Activated CD4-positive, alpha-beta T cell treated with anti-CD3 and anti-CD28 coated beads, Interleukin-2, amount 10 ng/mL, durations not matched to agents 24 days and 14 days (primary cell): ENCODE measurements at places on chromosomes 4 and X. TPM values are rescaled to one million over a fixed set of nuclear protein-coding genes. Genes with fewer than 3 reads are reported as not detected.
A peak's percentile ranks its signal among the peaks of the same experiment; 100 is the strongest.

GRCh38 chr4:10162341-10163000 lies 45.9 kb upstream of the WDR1 start:
- H3K36me3 ChIP-seq: no peaks in the 10 kb centered on the region
- H3K27me3 ChIP-seq: no peaks in the 10 kb centered on the region
- no peak overlapping the region for H3K4me3 ChIP-seq
- H3K4me1 ChIP-seq: peaks cover 26% of the 10 kb centered on the region

DNA sequence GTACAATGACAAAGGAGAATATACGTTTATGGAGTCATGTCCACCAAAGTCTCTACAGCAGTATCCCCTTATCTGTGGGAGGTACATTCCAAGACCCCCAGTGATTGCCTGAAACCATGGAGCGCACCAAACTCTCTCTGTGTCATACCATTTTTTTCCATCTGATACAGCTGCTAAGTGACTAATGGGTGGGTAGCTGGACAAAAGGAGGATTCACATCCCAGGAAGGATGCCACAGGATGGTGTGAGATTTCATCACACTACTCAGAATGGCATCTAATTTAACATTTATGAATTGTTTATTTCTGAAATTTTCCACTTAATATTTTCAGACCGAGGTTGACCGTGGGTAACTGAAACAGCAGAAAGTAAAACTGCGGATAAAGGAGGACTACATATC lies 49.8 kb upstream of the AGA start:
- no peaks in the 10 kb centered on the region for H3K27me3 ChIP-seq
- H3K36me3 ChIP-seq: no peaks in the 10 kb centered on the region
- no peaks in the 10 kb centered on the region for H3K4me1 ChIP-seq
- H3K27ac ChIP-seq: no peak overlapping the region
- DNase-seq: no peak

- H3K4me1 ChIP-seq: no peaks in the 10 kb centered on the region
- no peaks in the 10 kb centered on the region for H3K27me3 ChIP-seq
- no peak overlapping the region for H3K4me3 ChIP-seq
- no peaks in the 10 kb centered on the region for H3K36me3 ChIP-seq
- no peak overlapping the region for H3K27ac ChIP-seq
Observed at GRCh38 chr4:149781150-149781549, 34.5 kb downstream of the IQCM start.

The SLC7A11 gene
- total RNA-seq: 1.8 and 1.9 TPM in 2 replicates

The FGF13 gene
- not detected in 2 replicates for total RNA-seq

The MAP9 gene
- total RNA-seq: 6.1 and 6.9 TPM in 2 replicates

The PPP1R2C gene
- total RNA-seq: not detected in 2 replicates

DNA sequence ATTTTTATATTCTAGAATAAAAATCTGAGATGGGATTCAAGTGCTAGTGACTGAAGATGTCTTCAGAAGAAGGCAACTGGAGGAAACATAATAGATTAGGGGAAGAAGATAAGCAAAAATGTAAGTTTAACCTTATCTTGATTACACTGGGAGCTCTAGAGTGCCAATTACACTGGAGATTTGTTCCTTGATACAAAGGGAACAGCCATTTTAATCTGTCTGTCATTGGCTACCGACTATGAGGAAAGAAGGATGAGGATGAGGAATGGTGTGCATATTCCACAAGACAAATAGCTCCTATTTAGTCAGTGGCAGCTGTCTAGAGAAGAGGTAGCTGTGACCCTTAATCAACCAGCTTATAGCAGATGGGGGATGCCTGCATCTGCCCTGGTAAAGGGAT lies 1034.5 kb upstream of the IGFBP7 start:
- no peak overlapping the region for H3K4me3 ChIP-seq
- no peaks in the 10 kb centered on the region for H3K27me3 ChIP-seq
- H3K4me1 ChIP-seq: no peaks in the 10 kb centered on the region
- DNase-seq: no peak
- H3K27ac ChIP-seq: no peak overlapping the region

DNA sequence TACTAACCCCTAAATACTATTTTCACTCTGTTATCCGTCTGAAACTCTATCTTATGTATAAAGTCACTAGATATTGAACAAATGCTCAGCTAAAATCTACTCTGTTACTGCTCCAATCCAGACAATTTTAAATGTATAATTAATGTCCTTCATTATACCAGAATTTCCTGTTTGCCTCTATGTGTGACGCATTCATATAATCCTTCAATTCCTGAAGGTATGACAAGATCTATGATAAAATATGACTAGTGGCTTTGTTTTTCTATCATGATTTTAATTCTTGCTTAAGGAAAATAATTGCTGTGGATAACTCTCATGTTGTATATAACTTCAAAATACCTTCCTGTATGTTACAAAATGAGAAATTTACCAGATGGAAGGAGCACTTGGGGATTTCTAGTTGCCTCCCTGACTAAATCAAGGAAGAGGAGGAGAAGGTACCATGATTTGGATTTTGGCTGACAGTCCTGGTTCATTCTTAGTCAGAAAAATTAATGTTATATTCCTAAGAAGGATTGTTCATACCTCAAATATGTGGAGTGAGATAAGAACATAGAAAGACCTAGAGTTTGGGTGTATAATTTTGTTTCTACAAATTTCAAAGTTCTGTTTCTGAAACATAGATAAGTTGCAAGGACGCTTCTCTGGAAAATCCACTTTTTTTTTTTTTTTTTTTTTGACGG lies 4.9 kb downstream of the CXCL6 start:
- peaks cover 38% of the 10 kb centered on the region for H3K27me3 ChIP-seq
- no peaks in the 10 kb centered on the region for H3K36me3 ChIP-seq
- no peak overlapping the region for H3K4me3 ChIP-seq
- H3K4me1 ChIP-seq: no peaks in the 10 kb centered on the region
- H3K27ac ChIP-seq: no peak overlapping the region

The HS6ST2 gene
- 0.78 and 1.2 TPM in 2 replicates for total RNA-seq

The NELFA gene
- 51.1 and 57.4 TPM in 2 replicates for total RNA-seq

DNA sequence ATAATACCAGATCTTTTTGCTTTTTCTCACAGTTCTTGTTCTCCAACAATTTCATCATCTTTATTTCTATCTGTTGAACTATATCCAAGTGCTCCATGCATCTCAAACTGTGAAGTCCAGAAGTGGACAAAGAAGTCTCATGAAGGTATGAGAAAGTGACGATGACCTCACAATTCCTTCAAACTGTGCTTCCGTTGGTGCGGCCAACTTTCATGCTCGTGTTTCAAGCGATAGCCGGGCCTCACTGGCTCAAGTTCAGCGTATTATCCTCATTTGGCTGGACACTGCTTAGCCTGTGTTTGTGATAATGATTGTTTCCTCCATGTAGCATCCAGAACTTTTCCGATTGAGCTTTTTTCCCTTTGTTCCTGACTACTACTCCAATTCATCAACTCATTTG lies 143.1 kb downstream of the PALLD start:
- no peak overlapping the region for H3K4me3 ChIP-seq
- no peak overlapping the region for H3K27ac ChIP-seq
- no peak for DNase-seq
- H3K4me1 ChIP-seq: peaks cover 2% of the 10 kb centered on the region

The GYG2 gene
- not detected in 2 replicates for total RNA-seq

GRCh38 chr4:136768925-136769275 lies 763.4 kb downstream of the PCDH18 start:
- H3K4me1 ChIP-seq: no peaks in the 10 kb centered on the region
- no peak overlapping the region for H3K4me3 ChIP-seq
- H3K27ac ChIP-seq: no peak overlapping the region
- DNase-seq: no peak
- no peaks in the 10 kb centered on the region for H3K36me3 ChIP-seq
- no peaks in the 10 kb centered on the region for H3K27me3 ChIP-seq

The TMPRSS11B gene
- not detected in 2 replicates for total RNA-seq

GRCh38 chrX:57647020-57647419 lies 33.0 kb downstream of the NLRP2B start:
- H3K4me1 ChIP-seq: no peaks in the 10 kb centered on the region
- no peak for DNase-seq
- H3K27ac ChIP-seq: no peak overlapping the region
- no peaks in the 10 kb centered on the region for H3K36me3 ChIP-seq
- H3K4me3 ChIP-seq: no peak overlapping the region

The NSUN7 gene
- 0.12 TPM in 1 of 2 replicates, not detected in the other for total RNA-seq

DNA sequence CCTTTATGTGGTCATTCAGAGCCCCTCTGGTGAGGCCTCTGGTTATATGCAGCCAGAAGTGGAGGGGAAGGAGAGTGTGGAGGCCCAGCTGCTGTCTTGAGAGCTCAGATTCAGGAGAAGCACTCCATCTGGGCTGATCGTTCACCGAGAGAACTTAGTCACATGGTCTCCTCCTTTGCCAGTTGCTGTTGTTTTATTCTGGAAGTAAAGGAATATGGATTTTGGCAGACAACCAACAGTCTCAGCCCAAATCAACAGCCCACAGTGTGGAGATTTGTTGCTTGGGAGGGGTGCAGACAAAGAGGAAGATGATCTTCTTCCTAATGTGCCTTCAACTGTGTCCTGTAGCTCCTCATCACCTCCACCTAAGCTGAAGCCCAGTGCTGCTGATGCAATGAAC lies 355.4 kb downstream of the ANK2 start:
- no peak overlapping the region for H3K27ac ChIP-seq
- DNase-seq: no peak
- H3K4me1 ChIP-seq: no peaks in the 10 kb centered on the region
- no peak overlapping the region for H3K4me3 ChIP-seq

- no peak for DNase-seq
- no peak overlapping the region for H3K4me3 ChIP-seq
- peaks cover 79% of the 10 kb centered on the region for H3K36me3 ChIP-seq
- peak overlapping the region; percentile 41 for H3K27ac ChIP-seq
- no peaks in the 10 kb centered on the region for H3K27me3 ChIP-seq
- H3K4me1 ChIP-seq: peaks cover 36% of the 10 kb centered on the region
Observed at GRCh38 chrX:71604796-71605568, 13.3 kb downstream of the CXCR3 start.
